ENCODE measurements at places on chromosomes 4 and X.

GRCh38 chr4:113467581-113467980, 294.0 kb downstream of the CAMK2D start:
- DNase-seq, result no peak

GRCh38 chr4:125464146-125464545, 149.4 kb downstream of the FAT4 start:
- DNase-seq, result no peak

DNA sequence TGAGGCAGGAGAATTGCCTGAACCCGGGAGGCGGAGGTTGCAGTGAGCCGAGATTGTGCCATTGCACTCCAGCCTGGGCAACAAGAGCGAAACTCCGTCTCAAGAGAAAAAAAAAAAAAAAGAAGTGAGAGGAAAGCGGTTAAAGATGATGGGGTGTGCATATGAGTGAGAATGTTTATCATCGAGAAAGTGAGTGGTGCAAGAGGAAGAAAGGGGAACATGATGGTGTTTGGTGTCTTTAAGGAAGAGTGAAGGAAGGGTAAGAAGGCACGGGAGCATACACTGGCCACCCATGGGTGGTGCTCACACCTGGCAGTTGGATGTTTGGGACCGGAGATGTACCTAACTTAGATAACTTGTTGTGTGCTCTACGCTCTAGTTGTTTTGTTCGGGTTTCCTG, 62.2 kb downstream of the STOX2 start:
- no peak for DNase-seq

DNA sequence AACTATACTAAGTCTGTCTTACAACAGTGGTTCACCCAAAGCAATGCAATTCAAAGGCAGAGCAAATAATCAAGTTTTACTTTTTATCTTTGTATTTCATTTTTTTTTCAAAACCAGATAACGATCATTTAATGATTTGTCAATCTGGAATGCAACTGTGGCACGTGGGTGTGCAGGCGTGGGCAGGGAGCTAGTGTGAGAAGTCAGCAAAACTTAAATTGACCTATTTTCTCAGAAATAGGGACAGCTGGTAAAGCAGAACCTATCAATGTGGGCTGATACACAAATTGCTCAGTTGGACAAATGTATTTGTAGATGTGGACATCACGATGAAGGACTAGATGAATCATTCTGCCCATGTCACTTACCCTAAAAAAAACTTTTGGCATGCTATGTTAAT, 105.6 kb downstream of the CBLL2 start:
- no peak for DNase-seq

DNA sequence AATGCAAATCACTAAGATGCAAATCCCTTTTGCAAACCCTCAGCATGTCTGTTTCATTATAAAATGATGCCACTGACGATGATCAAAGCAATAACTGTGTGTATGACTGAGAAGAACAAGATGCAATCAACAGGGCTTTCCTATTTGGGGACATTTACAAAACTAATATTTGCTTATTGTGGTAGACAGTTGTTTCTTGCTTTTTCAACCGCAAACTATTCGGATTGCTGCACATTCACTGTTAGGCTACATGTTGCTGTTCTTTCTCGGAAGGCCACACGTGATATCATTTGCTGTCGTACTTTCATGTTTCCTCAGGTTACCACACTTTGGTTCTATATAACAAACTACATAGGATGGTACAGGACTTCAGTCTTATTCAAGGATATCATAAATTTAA, 49.8 kb downstream of the NPY5R start:
- DNase-seq, result no peak

DNA sequence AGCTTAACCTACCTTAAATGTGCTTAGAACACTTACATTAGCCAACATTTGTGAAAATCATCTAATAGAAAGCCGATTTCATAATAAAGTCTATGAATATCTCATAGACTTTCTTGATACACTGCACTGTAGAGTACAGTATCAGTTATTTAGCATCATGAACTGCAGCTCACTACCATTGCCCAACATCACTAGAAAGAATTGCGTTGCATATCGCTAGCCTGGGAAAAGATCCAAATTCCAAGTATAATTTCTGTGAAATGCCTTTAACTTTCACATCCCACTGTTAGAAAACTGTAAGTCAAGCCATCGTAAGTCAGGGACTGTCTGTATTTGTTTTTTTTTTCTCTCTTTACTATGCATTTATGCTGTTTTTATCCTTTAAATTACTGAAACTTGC, 918.6 kb upstream of the PABPC4L start:
- DNase-seq, result no peak

DNA sequence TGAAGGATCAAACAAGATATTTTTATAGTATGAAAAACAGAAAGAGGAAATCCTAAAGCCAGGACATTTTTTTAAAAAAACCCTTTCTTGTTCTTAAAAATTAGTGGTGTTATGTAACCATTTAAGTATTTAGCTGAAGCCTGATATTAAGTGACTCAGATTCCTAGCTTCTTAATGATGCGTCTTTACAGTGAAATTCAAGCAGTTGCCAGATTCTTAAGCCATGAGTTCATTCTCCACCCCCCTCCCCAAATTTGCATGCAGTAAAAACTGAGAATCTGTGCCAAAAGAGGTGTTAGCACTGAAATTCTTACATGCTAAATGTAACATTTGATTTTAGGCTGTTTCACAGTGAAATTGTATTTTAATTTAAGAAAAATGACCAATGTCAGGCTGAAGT, 180.8 kb downstream of the RAPGEF2 start:
- DNase-seq, result no peak

GRCh38 chr4:55439023-55439422, 43.3 kb downstream of the TMEM165 start:
- DNase-seq, result no peak

- DNase-seq, result no peak
These were observed 37.8 kb downstream of the LEF1 start for GRCh38 chr4:108130955-108131354.

- DNase-seq, result no peak
These were observed 38.3 kb downstream of the SEC24D start for GRCh38 chr4:118797558-118798142.

- no peak for DNase-seq
These were observed 1.4 kb upstream of the POLA1 start for GRCh38 chrX:24692305-24692704.

- no peak for DNase-seq
These were observed 66.3 kb downstream of the TAB3 start for GRCh38 chrX:30822764-30823163.

DNA sequence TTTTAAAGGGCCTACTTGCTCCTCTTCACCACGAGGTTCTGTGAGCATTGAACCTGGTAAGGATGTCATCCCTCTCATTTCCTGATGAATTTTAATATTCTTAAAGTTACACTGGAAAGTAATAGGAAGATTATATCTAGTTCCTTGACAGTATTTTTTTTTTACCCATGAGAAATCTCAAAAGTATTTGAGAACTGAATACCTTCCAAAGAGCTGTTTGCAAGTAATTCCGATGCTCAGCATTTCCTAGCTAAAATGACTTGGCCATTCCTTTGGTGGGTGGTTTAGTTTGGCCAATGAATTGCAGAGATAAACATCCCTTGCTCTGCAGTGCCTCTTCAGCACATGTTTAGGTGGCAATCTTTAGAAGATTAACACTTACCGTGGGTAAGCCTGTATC, 110.2 kb upstream of the WDR1 start:
- DNase-seq, result no peak

GRCh38 chrX:146887020-146887419, 72.5 kb upstream of the CXorf51A start:
- DNase-seq, result no peak

DNA sequence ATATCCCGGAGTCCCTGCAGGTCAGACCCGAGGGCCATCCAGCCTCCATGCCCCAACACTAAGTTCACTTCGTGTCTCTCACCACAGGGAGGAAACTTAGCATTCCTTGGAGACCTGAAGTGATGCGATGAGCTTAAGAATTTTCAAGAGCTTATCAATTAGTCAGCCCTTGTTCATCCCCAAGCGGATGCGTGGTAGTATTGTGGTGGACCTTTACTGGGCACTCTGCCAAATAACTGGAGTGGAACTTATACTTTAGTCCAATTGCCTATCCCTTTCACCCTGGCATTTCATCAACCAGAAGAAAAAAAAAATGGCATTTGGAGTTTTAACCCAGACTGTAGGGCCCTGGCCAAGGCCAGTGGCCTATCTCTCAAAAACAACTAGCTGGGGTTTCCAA, 137.1 kb downstream of the RELL1 start:
- DNase-seq, result no peak

DNA sequence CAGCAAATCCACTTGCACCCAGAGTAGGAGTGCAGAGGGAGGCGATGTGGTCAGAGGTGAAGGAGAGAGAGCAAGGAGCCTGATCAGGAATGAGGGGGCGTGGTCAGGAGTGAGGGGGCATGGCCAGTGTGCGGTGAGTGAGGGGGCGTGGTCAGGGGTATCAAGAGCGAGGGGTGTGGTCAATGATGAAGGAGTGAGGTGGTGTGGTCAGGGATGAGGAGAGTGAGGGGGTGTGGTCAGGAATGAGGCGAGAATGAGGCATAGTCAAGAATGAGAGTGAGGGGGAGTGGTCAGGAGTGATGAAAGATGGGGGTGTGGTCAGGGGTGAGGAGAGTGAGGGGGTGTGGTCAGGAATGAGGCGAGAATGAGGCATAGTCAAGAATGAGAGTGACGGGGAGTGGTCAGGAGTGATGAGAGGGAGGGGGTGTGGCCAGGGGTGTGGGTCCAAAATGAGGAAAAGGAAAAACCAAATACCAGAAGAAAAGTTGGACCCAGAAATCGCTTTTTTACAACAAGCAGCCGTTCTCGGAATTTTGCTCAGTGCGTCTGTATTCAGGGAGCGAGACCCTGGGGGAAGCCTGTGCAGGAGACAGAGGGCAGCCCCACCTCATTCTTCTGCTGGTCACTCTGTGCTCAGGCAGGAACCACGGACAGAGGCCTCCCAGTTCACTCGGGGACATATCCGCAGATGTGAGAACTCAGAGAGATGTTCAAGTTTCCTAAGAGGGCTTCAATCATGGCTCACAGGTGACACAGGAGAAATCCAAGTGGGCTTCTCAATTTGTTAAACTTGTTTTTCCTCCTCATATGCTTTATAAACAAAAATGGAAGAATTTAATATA, 47.5 kb downstream of the MAGEA1 start:
- peak; percentile 0 for DNase-seq
